ENCODE measurements at places on chromosomes 12 and 14.

- peak; percentile 46 for DNase-seq
These were observed 422.9 kb upstream of the OR4E1 start for GRCh38 chr14:22096514-22096895.

- no peak for DNase-seq
These were observed 102.0 kb downstream of the PEBP1 start for GRCh38 chr12:118237908-118238307.

DNA sequence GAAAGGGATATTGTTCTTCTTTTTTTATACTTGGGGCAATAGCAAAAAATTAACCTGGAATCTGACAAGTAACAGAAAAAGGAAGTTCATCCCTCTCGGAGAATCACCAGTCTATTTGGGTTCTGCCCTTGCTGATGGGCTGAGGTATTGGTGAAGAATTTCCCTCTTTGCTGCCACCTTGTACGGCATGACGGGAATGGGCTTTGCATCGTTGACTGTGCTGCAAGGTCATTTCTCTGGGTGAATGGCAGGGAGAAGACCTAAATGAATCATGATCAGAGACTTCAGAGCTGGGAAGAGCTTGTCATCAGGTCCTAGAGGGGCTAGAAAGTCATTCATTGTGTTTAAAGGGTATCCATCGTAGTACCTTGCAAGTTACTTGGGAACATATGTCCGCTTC is 12.0 kb downstream of the C1S start:
- no peak for DNase-seq

- peak; percentile 85 for DNase-seq
These were observed 109.4 kb downstream of the ARF6 start for GRCh38 chr14:50001999-50002925.

- no peak for DNase-seq
These were observed 559.8 kb downstream of the RPL10L start for GRCh38 chr14:46091819-46092218.

GRCh38 chr14:104318558-104319490 is 180.4 kb downstream of the KIF26A start:
- DNase-seq = no peak

DNA sequence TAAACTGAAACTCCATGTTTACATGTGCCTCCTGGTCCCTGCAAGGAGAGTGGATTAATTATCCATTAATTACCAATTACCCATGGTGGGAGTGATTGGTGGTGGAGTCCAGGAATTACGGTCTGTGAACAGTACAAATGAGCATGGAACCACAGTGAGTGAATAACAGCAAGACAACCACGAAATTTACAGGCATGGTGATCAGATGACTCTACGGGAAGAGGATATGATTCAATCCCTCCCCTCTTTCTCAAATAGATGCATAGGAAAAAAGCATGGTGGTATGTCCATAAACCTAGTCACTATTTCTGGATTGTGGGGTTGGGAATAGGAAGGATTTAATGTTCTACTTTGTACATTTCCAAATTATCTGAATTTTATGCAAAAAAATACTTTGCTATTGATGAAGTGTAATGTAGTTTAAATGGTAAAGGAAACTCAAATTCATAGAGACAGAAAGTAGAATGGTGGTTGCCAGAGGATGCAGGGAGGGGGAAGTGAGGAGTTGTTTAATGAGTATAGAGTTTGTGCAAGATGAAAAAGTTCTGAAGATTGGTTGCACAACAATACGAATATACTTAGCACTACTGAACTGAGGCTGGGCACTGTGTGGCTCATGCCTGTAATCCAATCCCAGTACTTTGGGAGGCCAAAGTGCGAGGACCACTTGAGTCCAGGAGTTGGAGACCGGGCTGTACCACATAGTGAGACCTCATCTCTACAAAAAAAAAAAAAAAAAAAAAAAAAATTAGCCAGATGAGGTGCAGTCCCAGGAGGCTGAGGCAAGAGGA is 41.2 kb upstream of the C12orf75 start:
- DNase-seq = no peak

DNA sequence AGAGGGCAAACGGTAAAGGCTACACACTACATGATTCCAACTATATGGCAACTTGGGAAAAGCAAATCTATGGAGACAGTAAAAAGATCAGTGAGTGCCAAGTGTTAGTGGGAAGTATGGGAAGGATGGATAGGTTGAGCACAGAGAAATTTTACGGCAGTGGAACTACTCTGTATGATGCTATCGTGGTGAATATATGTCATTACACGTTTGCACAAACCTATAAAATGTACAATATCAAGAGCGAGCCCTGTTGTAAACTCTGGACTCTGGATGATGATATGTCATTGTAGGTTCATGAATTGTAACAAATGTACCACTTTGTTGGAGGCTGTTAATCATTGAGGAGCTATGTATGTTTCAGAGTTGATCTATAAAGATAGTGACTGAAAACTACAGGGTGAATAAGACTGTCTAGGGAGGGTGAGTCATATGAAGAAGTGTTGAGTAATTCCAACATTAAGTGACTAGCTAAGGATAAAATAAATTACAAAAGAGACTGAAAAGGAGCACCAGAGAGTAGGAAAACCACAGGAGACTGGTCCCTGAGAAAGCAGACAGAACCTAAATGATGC is 349.2 kb upstream of the LMO3 start:
- no peak for DNase-seq

DNA sequence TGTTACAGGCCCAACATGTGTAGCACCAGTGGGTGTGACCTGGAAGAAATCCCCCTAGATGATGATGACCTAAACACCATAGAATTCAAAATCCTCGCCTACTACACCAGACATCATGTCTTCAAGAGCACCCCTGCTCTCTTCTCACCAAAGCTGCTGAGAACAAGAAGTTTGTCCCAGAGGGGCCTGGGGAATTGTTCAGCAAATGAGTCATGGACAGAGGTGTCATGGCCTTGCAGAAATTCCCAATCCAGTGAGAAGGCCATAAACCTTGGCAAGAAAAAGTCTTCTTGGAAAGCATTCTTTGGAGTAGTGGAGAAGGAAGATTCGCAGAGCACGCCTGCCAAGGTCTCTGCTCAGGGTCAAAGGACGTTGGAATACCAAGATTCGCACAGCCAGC is 8.6 kb downstream of the BCL2L14 start:
- DNase-seq = no peak

DNA sequence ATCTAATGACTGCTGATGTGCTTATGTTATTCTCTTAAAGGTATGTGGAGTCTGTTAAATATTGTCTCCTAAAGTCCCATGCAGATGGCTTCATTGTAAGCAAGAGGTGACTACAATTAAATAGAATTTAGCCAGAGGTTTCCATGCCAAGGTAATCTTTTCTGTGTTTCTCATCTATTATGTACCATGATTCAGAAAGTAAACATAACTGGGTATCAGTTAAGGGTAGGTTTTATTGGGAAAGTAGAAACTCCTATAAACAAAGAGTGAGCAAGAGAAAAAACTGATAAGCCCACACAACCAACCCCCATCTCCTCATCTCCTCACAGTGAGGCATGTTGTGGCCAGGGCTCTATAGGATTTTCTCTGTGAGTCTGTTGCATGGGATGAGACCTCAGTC is 611.7 kb downstream of the SNAPC1 start:
- no peak for DNase-seq

- DNase-seq = no peak
These were observed 227.2 kb downstream of the NPAS3 start for GRCh38 chr14:33165926-33166289.

- no peak for DNase-seq
These were observed 20.5 kb upstream of the DUSP6 start for GRCh38 chr12:89372584-89373370.

GRCh38 chr12:19841451-19841850 is 402.2 kb downstream of the AEBP2 start:
- DNase-seq = no peak

- DNase-seq = no peak
These were observed at the start of gene SLC17A8 for GRCh38 chr12:100356644-100357223. Gene SLC17A8, plus strand, starts transcription at chr12:100357074. Its CDS starts 318 bp downstream, at chr12:100357392.

DNA sequence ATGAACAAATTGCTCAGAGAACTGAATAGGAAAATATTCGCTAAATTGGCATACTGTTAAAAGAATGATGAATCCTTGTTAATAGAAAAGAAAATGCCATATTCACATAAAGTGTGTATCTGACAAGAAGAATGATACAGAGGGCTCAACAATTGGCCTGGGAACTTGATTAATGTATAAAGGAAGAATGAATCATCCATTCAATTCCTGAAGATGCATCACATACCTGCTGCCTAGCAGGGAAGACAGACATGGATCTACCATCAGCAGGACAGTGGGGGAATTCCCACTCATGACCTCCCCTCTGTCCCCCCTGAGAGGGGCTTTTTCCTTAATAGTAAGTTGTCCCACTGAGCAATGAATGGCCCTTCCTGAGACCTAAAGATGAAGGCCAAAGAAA is 13.5 kb downstream of the PTPN21 start:
- DNase-seq = no peak

DNA sequence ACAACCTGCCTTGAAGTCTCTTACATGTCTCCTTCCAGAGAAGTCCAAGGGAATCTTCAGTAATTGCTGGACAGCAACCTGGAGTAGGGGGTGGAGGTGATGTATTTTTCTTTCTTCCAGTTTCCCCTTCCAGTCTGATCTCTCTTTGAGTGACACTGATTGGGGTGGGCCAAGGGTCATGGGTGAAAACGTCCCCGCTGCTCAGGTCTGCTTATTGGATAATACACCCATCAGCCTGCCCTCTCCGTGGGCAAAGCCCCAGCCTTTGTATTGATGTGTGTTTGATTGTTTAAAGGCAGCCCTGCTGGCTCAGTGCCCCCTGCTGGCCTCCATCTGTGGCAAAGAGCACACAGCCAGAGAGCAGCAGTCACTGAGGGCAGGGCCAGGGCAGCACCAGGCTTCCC is 35.7 kb upstream of the ATP2A2 start:
- DNase-seq = peak; percentile 56

DNA sequence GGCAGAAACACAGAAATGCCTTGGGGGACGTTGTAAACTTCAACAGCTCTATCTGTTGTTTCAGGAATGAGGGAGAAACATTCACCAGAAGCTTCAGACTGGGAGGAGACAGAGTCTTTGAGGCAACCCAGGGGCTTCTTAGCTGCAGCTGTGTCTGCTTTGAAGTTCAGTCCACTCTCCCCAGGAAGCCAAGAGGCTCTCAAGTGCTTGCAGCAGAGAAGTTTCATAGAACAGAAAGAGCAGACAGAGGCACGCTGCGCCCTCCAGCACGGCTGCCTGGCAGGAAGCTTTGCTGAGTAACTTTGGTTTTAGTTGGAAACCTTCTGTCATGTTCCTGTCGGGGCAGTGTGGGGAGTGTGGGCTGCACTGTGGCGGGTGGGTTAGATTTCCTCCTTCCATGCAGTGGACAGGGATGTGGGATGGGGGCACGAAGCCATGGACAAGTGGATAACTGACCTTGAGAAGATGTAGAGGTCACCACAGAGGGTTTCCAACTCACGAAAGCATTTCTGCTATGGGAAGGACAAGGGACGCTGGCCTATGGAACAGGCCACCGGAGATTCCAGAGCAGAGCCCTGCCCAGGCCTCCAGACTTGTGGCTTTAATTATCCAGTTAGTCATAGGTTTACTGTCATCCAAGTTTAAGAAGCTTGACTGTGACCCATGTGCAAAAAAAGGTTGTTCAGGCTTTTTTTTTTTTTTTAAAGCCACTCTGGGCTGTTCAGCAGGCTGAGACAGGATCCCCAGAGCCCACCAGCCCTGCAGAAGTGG is 107.7 kb downstream of the ARF6 start:
- peak; percentile 71 for DNase-seq

- DNase-seq = no peak
These were observed 199.3 kb upstream of the SLC16A7 start for GRCh38 chr12:59396519-59396918.

DNA sequence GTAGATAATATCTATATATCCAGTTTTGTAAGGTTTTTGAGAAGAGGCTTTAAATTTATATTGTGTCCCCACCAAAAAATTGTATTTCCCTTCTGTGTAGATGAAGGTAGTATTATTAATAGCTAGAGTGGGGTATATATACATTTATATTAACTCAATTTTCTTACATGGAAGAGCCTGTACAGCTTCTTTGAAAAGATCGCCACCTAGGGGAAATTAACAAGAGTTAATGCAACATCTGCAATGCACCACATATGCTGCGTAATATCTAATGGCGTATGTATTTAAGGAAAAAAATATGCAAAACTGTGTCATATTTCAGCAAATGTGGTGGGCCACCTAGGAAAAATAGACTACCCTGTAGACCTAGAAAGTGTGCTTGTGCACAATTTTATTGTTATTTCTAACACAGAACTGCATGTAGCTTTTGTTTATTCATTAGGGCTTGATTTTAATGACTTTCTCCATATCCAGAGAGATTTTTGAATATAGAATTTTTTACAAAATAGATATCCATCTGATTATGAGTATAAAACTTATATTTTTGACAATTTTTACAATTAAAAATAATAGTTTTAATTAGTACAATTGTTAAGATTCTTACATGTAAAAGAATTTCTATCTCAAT is 14.0 kb downstream of the CCER1 start:
- peak; percentile 18 for DNase-seq

DNA sequence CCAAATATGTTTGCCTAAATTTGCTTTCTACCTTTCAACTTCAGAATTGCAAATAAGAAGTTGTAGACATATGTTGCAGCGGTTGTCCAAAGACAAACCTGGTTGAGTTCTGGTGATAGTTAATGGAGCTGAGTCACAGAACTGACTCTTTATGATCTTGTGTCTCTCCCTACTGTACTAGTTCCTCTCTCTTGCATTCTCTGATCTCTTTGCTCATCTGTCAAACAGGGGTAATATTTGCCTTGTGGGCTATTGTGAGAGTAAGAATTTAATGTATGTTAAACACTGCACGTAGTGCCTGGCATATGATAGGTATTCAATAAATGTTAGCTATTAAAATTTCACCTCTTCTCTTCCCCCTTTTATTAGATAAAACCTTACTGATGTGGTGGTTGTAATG is 283.5 kb upstream of the RGS6 start:
- DNase-seq = no peak

- DNase-seq = no peak
These were observed 25.8 kb upstream of the MSI1 start for GRCh38 chr12:120394483-120395367.

DNA sequence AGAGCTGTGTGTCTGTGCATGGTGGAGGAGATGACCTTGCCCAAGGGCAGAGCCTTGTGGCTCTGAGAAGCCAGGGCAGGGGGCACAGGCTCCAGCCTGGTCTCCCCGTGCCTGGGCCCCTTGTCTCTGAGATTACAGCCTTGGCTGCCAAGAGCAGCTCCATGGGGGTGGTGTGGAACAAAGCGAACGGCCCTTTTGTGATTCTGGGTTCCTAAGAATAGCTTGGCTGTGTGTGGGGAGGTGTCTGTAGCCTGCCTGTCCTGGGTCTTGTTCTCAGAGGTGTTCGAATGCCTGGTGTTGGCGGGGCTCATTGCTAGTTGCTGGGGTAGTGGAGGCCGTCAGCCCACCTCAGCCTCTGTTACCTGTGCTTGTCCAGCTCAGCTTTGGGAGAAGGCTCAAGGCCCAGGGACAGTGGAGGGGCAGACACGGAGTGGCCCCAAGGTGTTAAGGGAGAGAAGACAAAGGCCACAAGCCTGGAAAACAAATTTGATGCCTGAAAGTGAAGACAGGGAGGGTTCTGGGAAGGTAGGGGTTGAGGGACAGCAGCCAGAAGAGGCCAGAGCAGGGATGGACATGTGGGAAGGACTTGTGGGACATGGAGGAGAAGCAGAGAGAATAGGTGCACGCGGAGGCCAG is 7.4 kb upstream of the MYH7 start:
- DNase-seq = no peak

GRCh38 chr12:104656921-104657320 is 200.2 kb downstream of the CHST11 start:
- no peak for DNase-seq

- DNase-seq = no peak
These were observed 46.6 kb downstream of the TESPA1 start for GRCh38 chr12:54937929-54938328.

All from CD4-positive, alpha-beta T cell treated with Interleukin-21 for 1 hour (primary cell).